ENCODE measurements at places on chromosomes 2 and 18.

DNA sequence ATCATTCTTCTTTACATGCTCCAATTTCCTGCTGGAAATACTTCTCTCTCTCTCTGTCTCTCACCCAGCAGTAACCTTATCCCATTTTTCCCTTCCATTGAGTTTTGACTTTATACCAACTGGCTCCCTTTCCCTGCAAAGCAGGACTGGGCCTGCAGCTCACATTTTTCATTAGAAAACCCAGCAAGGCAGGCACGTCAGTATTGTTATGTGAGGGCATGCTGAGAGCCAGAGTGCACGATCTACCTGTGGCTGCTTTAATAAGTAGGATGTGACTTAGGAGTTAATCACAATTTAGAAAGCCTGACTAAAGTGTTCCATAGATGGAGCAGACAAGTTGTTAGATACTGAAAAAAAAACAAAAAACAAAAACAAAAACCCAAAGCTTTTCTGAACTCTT is 5.2 kb upstream of the NDUFV2 start:
- no peak for DNase-seq

DNA sequence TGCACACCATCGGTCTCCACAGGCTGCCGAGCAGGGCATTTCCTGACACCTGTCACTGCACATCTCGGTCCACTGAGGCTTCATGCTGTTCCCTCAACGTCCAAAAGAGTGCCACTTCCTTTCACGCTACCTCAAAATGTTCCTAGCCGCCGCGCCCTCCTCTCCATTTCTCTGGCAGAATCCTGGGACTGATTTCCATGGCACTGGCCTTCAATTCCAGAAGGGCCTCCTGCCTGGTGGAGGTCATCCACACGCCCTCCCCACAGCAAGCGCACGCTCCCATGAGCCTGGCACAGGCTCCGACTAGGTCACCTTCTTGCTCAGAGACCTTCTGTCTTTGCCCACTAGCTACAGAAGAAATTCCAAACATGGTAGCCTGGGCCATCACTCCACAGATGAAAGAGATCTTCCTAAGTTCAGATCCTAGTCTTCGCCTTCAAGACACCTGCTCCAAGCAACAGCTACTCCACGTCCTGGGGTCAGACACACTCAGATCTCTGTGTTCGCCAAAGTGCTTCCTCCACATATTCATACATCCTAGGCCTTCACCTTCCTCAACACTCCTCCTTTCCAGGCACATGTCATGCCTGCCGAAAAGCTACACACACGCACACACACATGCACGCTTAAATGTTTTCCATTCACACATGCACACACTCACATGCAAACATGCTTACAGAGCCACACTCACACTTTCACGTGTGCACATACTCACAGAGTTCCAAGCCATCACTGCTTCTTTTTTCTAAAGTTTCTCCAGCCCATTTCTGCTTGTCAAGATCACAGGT is 94.0 kb downstream of the PXDN start:
- no peak for DNase-seq

- no peak for DNase-seq
Measured at GRCh38 chr2:237485844-237486243, 1.2 kb upstream of the MLPH start.

GRCh38 chr18:13451661-13452387 is 233.3 kb downstream of the LDLRAD4 start:
- DNase-seq = no peak

GRCh38 chr2:137842952-137843351 is 121.3 kb upstream of the HNMT start:
- DNase-seq = no peak

DNA sequence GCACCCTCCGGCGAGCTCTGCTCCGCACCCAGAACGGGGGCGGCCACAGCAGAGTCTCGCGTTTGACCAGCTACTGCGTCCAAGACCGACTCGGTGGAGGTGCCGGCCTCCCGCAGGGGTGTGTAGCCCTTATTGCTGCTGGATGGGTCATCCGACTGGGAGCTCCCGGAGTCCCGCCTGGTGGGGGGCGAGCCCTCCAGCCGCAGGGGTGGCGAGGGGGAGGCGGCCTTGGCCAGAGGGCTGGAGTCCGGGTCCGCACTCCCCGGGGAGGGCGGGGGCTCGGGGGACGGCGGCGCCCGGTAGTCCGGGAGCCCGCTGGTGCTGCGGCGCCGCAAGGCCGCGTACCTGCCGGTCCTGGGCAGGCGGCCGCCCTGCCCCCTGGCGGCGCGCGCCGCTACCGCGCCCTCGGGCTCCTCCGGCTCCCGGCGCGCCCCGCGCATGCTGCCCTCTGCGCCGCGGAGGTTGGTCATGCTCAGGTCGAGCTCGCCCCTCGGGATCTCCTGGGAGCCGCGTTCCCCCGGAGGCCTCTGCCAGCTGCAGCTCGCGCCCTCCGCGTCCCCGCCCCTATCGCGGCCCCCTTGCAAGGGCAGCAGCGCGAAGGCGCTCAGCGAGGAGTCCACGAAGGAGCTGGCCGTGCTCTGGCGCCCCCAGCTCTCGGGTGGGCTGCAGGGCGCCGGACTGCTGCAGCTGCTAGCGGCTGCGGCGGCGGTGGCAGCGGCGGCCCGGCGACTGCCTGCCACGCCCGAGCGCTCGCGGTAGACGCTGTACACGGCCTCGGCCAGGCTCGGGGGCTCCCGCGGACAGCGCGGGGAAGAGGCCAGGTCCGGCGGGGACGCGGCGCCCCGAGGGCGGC is 4.8 kb downstream of the TMEM200C start:
- DNase-seq = no peak

DNA sequence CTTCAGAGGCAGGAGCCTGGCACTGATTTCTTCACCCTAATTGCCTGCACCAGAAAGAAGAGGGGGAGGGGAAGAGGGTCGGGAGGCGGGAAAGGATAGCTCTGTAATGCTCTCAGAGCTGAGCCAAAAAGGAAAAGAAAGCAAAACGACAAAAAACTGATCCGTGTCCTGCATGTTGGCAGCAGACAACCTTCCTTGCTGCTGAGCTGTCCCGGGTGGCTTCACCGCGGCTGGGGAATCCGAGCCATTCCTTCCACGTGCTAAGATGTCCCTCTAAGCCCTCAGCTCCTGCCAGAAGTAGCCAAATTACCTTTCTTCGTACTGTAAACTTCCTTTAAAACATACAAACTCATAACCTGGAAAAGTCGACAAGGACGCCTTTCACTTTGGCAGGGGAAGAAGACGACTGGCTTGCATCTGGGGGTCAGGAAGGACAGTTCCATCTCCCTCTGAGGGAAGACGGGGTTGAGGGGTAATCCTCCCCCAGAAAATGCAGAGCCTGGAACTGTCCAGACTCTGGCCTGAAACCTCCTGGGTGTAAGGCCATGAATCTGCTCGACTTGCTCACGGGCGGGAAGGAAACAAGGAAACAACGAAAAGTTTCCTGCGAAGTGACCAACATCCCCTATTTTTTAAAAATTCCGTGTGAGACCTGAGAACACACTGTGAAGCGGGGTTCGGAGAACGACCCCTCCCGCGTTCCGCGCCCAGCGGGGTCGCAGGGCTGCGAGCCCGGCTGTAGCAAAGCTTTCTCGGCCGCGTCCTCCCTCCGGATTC is 7.7 kb downstream of the OTX1 start:
- no peak for DNase-seq
